ENCODE measurements at places on chromosomes 4 and X.

- no peak for DNase-seq
These were observed 357.3 kb upstream of the NDST4 start for GRCh38 chr4:115470763-115471162.

DNA sequence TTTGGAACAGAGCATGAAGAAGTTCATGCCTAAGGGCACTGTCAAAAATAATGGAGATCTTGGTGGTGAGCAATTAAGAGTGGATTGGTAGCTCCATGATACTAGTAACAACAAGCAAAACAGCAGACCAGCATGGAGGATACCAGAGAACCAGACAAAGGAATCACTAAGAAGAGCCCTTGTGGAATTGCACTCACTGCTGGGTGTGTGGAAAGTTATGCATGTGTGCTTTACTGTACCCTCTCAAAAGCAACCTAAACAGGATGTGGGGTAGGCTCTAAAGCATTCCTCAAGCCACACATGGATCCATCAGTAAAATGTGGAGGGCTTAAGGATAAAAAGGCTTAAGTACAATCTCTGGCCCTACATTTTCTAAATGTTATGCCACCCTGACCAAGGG is 69.5 kb downstream of the AR start:
- no peak for DNase-seq

DNA sequence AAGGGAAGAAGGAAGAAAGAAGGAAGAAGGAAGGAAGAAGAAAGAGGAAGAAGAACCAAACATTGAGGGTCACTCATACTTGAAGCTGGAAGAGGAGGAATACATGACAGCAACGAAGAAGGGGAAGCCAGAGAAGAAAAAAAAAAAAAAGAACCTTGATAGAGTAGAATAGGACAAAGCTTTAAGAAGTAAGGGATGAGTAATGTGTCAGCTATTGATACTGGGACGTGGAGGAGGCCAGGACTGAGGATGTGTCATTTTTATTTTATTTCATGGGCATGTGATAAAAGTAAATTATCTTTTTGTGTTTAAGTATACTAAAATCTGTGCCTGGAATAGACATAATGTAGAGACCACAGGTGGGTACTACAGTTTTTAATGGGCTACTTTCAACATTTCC is 6.4 kb downstream of the EDA2R start:
- no peak for DNase-seq

DNA sequence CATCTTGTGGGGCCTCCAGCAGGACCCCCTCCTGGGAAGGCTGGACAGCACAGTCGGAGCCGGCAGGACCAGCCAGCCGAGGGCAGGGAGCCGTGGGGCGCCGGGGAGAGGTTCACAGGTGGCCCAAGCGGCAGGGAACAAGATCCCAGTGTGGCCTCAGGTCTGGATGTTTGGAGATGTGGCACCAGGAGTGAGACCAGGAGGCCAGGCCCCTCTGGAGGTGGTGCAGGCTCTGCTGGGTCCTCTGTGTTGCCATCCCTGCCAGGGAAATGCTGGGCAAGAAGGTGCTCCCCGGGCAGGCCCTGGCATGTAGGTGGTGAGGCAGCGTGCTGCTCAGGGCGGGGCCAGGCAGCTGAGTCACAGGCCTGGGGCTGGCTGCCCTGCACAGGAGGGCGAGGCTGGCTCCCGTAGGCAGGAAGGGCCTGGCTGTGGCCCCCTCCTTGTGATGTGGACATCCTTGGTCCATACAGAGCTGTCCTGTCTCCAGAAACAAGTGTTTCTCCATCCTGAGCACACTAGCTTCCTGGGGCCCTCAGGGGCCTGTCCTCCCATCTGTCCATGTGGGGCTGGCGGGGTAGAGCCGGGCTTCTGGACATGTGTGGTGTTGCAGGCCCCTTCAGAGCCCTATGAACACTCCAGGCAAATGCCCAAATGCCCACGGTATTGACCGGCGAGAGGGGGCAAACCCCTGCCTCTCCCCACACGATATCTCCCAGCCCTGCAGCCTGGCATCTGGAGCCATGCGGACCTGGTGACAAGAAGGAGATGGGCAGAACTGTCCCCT is 4.8 kb upstream of the HGFAC start:
- no peak for DNase-seq

DNA sequence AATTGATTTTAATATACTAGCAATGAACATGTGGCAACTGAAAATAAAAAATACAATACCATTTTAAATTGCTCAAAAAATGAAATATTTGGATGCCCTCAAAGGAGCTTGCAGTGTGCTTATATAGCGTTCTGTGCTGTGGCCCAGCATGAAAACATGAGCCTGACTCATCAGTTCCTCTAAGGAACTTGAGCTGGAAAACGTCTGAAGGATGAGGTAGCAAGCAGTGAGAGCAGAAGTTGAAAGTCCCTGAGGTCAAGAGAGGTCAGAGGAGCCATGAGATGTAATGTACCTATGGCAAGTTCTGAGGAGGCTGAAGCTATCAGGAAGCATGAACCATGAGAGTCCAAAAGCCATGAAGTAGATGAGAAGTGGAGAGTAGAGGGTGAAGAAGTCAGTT is 59.7 kb downstream of the HMGB3 start:
- DNase-seq, result no peak
